Activated T-helper 1 cell treated with anti-CD3 and anti-CD28 coated beads, Interleukin-2, amount 50 U/mL, for 16 hours (primary cell): ENCODE measurements at places on chromosomes 7 and 10.

DNA sequence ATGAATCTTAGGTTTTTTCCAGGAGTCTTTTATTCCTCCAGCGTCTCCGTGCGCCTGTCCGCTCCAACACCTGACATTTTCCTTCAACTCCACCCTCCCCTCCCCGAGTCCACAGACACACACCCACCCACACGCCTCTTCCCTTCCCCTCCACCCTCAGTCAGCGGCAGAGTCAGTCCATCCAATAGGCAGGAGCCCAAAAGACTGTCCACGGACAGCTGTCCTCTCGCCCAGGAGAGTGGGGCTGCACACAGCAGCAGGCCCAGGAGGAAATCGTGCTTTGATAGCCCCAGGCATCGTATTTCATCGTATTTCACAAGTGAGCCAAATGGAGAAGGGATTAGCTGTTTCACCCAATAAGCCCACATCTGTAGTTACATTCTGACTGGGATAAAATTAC, 285.1 kb downstream of the ZEB1 start:
- DNase-seq = no peak

GRCh38 chr7:26278770-26279169, 12.9 kb upstream of the SNX10 start:
- DNase-seq = no peak

GRCh38 chr10:102316421-102316820, 71.1 kb downstream of the GBF1 start:
- no peak for DNase-seq

DNA sequence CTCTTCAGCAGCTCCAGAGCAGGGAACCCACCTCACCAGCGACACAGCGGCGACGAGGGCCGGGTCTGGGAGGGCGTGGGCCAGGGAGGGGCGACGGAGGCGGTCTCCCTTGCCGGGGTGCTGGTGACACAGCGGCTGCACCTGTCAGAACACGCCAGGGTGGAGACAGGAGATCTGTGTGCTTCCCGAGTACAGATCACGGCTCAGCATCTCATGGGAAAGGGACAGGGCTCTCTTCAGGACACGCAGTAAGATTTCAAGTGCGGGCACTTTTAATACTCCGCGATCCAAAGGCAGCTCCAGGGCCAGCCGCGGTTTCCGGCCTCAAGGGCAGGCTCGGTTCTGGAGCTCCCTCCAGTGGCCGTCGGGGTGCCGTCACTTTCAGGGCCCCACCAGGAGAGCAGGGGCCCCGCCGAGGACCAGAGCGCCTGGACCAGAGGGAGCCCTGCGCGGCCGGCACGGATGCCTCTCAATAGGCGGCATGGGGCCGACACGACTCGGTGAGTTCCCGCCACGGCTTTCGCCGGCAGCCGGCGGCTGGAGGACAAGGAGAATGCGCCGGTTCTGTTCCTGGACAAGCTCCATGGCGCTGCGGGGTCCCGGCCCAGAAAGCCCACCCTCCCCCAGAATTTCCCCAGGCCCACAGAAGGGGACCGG, 21.4 kb downstream of the GPR146 start:
- peak; percentile 77 for DNase-seq

DNA sequence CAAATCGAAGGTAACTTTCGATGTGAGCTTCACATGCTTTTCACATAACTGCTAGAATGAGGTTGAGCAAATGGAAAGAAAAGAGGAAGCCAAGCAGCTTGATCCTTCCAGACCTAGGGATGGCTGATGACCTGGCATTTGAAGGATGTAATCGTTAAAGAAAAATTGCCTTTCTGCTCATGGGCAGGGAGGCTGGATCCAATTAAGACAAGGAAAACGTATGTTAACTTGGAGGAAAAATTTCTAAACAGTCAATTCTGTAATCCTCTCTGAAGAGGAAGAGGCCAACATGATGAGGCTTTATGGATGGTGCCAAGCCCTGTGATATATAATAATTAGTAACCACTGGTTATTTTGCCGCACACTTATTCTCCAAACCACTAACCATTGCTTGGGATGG, 12.5 kb downstream of the GRK5 start:
- no peak for DNase-seq

GRCh38 chr10:60082341-60082740, 176.0 kb upstream of the CCDC6 start:
- DNase-seq = no peak

DNA sequence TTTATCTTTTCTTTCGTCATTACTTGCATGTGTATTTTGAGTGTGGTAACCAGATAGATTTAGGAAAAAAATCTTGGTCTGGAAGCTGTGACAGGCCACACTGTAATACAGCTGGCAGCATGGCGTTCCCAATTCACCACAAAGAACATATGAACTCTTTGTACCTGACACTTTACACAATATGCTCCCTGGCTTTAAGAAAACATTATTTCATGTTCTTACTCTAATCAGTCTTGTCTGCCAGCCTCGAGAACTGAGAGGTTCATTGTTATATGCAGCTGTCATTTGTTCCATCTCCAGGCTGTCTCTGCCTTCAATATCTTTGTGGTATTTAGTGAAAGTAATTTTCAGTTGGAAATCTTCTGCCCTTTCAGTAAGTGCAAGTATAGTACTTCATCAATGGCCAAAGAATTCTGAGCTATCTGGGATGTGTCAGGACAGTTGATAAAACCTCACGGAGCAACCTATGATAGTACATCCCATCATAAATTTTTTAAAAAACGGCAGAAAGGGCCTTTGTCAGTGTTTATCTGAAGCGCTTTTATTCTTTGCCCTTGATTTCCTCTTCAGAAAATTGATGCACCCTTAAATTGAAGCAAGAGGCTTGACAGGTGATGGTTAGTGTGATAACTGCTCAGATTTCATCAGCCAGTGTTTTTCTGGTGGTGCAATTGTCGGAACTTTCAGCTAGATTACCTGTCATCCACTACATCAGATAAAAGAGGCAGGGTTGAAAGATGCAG, 146.3 kb upstream of the SP8 start:
- no peak for DNase-seq

DNA sequence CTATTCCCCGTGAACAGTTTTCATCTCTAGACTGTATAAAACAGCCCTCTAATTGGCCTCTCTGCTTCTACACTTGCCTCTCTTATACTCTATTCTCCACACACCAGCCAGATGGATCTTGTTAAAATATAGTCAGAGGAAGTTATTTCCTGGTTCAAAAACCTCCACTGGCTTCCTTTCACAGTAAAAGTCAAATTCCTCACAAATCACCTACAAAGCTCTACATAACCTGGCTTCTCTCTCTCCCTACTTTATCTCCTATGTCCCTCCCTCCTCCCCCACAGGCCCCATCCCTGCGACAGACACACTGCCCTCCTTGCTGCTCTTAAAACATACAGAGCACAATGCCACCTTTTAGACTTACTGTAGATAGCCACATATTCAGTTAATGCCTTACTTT, 60.1 kb downstream of the TPK1 start:
- no peak for DNase-seq

DNA sequence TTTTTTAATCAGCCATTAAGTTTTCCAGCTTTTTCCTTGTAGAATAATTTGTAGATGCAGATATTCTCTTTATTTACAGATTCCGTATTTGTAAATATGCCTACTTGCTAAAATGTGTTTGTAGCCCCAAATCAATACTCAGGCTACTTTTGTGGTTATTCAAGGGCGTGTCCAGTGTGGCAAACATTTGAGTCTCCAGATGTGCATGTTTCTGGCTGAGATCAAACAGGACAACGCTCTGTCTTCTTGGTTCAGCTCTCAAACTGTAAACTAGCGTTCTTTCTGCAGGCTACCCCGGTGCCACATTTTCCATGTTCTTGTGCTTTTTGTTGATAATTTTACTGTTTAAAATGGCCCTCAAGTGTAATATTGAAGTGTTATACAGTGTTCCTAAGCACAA, 16.2 kb upstream of the OR2A5 start:
- no peak for DNase-seq

DNA sequence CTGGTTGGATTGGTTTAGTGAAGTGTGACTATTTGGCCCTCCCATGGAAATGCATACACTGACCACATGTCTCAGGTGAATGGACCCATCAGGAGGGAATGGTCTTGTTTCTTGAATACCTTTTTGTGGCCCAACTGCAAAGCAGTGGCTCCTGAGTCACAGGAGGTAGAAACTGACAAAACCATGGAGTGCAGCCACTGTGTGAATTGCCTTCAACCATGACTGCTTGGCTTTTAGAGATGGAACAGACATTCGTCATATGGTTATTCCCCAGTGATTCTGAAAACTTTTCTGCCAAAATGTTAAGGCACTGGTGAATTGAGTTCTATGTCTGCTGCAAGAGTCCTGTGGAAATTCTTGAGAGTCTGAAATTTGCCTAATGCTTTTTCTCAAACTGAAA, 64.7 kb downstream of the CDK14 start:
- no peak for DNase-seq

GRCh38 chr7:94620703-94621118, 35.2 kb downstream of the SGCE start:
- DNase-seq = no peak

- DNase-seq = no peak
These were observed 218.4 kb downstream of the ELMO1 start for GRCh38 chr7:37230221-37230620.

- no peak for DNase-seq
These were observed 1.4 kb upstream of the HOXA6 start for GRCh38 chr7:27148756-27149641.

GRCh38 chr7:141700848-141701371, 1.1 kb downstream of the DENND11 start:
- DNase-seq = no peak

DNA sequence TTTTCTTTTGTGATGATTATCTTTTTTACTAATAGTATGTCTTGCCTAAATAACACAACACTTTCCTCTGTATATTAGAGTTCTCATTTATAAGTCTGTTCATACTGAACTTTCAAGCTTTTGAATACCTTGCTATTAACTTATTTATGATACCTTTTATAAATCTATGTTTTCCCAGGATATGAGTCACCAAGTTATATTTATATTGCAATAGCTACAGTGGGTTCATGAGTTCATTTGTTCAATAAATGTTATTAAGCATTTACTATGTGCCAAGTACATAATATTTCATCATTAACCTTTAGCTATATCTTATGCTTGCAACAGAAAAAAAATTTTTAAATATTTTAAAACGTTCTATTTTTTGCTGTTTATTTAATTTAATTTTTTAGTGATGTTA, 18.3 kb downstream of the CLCN1 start:
- DNase-seq = no peak

- no peak for DNase-seq
These were observed 264.1 kb downstream of the BICC1 start for GRCh38 chr10:58776568-58777318.

- DNase-seq = no peak
These were observed 167.7 kb upstream of the PPP1R3A start for GRCh38 chr7:114086537-114086913.

DNA sequence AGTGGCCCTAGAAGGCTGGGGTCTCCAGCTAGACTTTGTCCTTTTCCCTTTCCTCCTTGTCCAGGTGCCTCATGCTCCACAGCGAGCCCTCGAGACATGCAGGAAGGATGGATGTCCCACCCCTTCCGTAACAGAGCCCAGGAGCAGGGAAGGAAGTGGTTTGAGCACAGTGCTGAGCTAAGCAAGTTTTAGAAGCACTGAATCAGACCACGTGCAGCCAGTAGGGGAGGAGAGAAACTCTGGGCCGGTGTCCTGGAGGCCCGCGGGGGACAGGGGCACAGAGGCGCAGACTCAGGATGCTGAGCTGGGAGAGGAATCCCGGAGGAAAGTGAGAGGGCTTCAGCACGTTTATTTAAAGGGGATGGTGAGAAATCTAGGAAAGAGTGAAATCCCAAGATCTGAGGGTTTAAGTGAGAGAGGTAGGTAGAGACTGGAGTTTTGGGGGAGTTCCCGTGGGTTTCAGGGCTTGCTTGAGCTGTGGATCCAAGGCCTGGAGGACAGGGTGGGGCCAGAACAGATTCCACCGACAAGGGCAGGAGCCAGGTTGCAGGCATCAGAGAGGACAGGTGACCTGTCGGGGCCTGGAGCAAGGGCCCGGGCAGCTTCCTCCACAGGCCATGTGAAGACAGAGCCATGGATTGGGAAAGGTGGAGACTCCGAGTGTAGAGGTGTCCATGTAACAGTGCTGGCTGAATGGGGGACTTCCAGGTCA, 4.4 kb upstream of the IRF5 start:
- DNase-seq = no peak

- peak; percentile 43 for DNase-seq
These were observed 80.2 kb downstream of the RNF216 start for GRCh38 chr7:5701085-5701914.

DNA sequence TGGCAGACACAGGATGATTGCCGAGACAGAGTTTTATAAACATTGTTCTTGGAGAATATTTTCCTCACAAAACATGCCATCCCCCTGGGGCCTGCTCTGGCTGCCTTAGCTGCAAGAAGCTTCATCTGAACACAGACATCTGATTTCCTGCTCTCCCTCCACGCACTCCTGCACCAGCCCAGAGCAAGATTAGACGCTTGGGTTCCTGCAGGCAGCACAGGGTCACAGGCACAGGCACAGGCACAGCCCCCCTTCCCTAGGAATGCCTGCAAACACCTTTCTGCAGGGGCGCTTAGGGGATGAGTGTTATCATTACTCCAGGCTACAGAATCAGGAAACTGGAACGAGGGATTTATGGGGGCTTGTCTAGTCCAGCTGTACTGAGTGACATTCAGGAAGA, 450.3 kb downstream of the GRID1 start:
- DNase-seq = no peak

DNA sequence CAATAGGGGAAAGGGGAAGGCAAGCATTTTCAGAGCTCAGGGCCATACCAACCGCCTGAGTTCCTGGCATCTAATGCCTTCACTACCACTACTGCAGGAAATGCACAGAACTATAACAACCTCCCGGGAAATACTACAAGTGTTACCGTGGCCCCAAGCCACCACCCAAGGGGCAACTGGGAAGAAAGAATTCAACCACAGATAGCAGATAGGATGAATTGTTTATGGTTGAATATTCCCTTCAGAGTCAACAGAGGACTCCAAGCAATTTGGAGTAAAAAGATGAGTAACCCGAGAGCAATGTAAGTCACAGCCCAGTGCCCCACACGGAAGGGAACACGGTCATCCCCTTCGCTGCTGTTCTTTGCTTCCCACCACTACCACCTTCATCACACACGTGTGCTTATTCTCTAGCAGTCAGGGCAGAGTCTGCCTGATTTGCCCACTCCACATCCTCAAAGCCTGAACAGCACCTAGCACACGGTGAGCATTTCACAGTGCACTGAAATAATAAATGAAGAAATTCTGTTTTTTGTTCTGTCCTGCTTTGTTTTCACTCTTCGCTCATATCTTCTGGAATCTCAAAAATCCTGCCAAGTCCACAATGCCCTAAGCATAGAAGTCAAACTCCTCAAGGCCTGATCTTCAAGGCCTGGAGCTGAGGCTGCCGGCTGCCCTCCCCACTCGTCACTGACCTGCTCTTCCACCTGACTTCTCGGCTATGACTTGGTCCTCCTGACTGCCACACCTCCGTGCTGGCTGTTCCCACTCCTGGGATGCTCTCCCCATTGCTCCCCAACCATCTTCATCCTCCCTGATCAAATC, 221.1 kb downstream of the KCNMA1 start:
- DNase-seq = no peak
